Activated CD8-positive, alpha-beta memory T cell treated with anti-CD3 and anti-CD28 coated beads, Interleukin-2, amount 10 ng/mL, durations not matched to agents 7 days and 5 days (primary cell): ENCODE measurements at places on chromosomes 13 and 19. TPM values are rescaled to one million over a fixed set of nuclear protein-coding genes. Genes with fewer than 3 reads are reported as not detected.
A peak's percentile ranks its signal among the peaks of the same experiment; 100 is the strongest.

EPSTI1 gene
- total RNA-seq = 150 TPM

ATP4B gene
- total RNA-seq = not detected

PSMD8 gene
- total RNA-seq = 204 TPM

KL gene
- 0.23 TPM for total RNA-seq

DNA sequence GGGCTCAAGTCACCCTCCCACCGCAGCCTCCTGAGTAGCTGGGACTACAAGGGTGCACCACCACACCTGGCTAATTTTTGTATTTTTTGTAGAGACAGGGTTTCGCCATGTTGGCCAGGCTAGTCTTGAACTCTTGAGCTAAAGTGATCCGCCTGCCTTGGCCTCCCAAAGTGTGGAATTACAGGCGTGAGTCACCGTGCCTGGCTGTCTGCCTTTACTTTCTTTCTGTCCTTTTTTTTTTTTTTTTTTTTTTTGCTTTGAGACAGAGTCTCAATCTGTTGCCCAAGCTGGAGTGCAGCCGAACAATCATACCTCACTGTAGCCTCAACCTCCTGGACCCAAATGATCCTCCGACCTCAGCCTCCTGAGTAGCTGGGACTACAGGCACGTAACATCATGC is 25.0 kb upstream of the OR1M1 start:
- DNase-seq = no peak

GRCh38 chr13:44591316-44591715 is 15.2 kb upstream of the TSC22D1 start:
- DNase-seq = no peak

- DNase-seq = peak; percentile 54
Observed at GRCh38 chr13:28611654-28612131, 47.2 kb upstream of the POMP start.

DNA sequence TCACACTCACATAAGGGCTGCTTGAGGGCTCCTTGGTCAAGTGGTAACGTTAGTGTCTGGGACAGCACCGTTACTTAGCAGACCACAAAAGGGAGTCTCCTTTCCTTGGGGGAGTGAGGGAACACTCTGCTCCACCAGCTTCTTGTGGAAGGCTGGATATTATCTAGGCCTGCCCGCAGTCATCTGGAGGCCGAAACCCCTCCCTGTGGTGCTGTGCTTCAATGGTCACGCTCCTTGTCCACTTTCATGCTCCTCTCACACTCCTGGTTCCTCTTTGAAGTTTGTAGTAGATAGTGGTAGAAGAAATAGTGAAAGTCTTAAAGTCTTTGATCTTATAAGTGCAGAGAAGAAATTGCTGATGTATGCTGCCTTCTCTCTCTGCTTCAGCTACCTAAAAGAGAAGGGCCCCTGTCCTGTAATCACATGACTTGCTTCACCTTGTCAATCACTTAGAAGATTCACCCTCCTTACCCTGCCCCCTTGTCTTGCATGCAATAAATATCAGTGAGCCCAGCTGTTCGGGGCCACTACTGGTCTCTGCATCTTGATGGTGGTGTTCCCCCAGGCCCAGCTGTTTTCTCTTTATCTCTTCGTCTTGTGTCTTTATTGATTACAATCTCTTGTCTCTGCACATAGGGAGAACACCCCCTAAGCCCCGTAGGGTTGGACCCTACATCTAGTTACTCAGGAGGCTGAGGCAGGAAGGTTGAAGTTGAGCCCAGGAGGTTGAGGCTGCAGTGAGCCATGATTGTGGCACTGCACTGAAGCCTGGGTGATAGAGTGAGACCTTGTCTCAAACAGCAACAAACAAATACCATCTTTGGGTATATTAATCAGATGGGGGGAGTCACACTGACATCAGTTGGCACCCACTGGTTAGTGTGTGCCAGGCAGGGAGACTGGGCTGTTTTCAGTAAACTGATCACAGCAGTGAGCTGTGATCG is 11.6 kb upstream of the MZF1 start:
- DNase-seq = no peak

DNA sequence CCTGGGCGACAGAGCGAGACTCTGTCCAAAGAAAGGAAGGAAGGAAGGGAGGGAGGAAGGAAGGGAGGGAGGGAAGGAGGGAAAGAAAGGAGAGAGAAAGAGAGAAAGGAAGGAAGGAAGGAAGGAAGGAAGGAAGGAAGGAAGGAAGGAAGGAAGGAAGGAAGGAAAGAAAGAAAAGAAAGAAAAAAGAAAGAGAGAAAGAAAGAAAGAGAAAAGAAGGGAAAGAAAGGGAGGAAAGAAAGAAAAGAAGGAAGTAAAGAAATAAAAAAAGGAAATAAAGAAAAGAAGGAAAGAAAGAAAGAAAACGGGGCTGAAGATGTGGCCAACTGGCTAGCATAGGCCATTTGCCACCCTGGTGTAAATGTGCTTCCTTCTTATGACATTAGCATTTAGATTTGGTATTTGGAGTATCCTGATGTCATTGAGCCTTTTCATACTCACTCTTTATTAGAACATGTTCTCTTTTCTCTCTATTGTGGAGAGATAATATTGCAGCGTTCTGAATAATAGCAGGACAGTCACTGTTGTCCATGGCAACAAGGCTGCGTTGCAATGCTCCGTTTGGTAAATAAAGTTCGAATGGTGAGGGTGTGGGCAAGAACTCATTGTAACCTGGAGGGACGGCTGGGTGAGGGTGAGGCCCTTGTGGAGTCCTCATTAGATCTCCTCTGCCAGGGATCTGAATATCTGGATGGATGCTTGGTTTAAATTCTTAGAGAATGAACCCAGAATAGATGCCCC is 173.9 kb upstream of the UBL3 start:
- DNase-seq = no peak

DNA sequence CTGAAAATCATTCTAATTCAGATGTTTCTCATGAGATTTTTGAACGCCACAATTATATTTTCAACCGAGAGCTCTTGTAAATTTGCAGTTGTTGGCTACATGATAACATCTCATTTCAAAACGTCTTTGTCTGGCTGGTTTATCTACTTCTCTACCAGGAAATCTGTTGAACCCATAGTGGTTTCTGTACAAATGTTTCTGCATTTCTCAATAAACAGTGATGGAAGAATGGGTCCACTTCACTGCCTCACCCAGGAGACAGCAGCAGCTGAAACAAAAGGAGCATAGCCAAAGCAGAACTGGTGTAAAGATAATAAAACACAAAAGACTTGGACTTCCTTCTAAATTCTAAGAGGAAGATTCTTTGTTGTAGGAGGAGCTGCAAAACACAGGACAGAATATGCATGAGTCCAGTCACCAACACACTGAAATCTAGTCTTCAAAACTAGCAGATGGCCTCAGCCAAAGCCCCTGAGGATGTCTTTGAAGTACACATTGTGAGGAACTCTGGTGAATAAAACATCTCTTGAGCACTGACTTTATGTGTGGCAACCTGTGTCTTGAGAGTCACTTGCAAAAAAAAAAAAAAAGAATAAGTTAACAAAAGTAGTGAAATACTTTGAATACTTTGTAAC is 68.6 kb upstream of the FGF14 start:
- DNase-seq = no peak

GRCh38 chr13:27772651-27773425 is 19.4 kb upstream of the GSX1 start:
- DNase-seq = no peak

- no peak for DNase-seq
Observed at GRCh38 chr13:41006978-41007743, 12.0 kb downstream of the ELF1 start.
